Urothelium cell line (cell line): ENCODE measurements at places on chromosomes 1 and 21.

GRCh38 chr1:33727310-33727709 is 136.6 kb upstream of the HMGB4 start:
- DNase-seq, result no peak

DNA sequence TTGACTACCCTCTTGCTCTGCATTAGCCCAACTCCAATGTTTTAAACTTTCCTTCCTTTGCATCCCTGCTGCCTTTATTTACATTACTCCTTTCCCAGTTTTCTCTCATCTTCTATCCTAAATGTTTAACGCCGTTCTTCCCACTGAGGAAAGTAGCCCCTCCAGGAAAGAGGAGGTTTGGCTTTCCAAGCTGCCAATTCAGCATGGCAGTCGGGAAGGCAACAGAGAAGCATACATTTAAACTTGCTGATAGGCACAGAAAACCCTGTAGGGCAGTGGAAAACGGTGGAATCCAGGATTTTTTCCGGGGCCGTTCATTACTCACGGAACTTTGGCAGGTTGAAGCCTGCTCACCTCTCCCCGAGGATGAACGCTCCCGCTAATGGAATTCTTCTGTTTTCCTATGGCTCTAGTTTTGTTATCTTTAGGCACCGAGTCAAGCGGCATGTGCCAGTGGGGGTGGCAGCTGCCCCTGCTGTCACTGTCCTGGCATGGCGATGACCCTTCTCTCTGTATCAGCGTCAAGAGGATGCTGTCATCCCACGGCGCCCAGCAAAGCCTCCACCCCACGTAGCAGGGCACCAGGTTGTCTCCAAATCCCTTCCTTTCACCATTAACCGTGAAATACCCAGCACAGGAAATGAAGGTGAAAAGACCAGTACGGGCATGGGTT is 48.3 kb downstream of the ZBTB18 start:
- DNase-seq, result no peak

DNA sequence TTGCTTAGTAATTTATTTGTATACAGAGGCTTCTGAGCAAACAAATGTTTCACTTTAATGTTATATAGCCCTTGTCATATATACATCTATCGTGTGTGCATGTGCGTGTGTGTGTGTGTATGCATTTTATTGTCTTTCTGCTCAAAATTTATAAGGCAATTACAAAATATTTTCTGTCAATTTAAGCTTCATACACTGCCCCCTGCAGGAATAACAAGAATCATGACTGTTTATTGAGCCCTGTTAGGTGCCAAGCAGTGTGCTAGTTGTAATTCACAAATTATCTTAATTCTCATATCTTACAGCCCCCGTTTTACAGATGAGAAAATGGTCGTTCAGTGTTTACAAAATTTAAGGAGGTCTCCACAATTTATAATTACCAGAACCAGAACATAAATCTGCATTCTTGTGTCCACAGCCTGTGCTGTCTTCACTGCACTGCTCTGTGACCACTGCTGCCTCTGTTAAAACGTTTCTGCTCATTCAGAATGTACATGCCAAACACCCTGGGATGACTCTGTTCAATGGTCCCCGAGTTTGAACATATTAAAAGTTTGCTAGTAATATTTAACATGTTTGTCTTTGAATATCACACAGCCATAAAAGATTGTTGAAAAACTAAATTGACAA is 181.3 kb downstream of the ATP6V1G3 start:
- no peak for DNase-seq

DNA sequence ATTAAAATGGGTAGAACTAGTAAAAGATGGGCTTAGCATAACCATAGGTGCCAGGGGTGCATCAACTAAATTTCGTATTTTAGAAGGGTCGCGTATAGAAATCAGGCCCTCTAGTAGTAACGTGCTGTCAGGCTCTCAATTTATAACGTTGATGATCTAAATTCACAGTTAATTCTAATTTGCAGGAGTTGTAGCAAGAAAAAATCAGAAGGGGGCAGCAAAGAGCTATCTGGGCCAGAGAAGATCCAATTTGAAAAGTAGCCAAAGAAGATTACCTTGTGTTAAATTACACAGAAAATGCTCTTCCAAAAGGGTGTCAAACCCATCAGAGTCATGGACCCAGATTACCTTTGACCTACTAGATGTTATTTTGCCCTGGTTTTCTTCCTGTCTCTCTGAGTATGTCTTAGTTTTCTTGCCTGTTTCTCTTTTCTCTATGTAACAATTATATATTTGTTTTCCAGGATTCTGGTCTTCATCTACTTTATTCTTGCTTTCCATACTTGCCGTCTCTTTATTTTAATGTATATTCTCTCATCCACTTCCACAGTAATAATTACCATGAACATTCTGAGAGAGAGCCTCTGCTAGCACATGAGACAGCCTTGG is 1030.9 kb downstream of the AMY1C start:
- DNase-seq, result peak; percentile 27

DNA sequence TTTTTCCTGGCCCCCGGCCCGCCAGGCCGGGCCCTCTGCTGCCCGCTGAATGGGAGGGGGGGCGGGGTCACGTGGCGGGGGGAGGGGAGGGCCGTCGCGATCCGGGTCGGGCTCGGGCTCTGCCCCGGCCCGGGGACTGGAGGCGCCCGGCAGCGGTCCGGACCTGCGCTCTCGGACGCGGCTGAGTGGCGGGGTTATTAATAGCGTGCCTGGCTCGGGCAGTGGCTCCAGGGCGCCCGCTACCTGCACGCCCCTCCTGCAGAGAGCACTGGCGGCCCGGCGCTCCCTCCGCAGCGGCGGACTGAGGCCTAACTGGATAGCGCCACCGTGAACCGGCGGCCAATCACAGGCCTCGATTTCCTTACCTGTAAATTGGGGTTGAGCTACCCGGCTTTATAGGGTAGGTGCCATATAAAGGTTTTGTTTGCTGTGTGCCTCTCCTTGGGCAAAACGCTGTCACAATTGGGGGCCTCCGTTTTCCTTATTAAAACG is 28.1 kb downstream of the AHDC1 start:
- peak; percentile 83 for DNase-seq

DNA sequence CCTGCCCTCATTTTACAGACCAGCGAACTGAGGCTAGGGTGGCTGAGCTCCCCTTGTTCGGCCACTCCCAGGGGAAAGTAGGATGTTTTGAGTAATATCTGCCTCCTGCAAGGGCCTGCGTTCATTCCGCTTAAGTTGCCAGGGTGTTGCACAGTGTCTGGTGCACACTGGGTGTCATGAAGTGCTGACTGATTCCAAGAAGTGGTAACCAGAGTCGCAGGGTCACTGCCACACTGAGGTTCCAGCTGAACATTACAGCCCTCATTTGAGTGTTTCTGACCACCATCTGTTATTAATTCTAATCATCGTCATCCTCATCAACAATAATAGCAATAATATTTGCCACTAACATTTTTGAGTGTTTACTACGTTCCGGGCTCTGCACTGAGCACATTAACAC is 250.6 kb downstream of the KAZN start:
- no peak for DNase-seq

DNA sequence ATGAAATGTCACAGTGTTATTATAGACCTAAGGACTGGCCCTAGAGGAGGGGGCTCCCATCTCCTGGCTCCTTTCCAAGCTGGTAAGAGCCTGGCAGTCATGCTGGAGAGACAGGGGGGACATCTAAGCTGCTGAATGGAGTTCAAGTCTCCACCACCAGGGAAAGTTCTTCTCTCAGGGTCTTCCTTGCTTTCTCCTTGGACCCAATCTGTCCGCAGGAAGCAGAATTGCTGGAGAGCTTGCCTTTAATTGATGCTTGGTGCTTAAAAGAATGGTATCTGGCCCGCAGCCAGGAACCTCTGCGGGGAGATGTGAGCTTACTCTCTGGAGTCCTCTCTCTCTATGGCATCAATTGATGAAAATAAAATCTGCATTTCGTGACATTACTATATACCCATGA is 25.1 kb downstream of the IRF2BP2 start:
- no peak for DNase-seq

- DNase-seq, result peak; percentile 89
Observed at GRCh38 chr21:45363921-45364467, 41.0 kb upstream of the COL18A1 start.

DNA sequence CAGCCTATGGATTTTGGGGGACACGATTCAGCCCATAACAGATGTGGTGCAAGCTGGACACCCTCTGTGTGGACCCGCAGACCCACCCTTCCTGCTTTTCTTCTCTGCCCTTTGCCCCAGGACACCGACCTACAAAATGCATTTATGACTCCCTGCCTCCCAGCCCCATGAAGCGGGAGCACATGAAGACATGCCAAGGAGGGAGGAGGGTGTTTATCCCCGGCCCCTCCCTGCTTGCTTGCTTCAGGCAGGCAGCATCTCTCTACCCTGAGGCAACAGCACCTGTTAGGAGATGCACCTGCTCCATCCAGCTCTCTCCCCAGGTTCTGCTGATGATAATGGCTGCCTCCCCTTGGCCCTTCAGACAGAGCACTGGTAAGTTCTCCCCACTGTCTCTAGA is 187.5 kb downstream of the PSMG1 start:
- no peak for DNase-seq

GRCh38 chr1:100708476-100709062 is 11.0 kb upstream of the VCAM1 start:
- no peak for DNase-seq

GRCh38 chr1:34686531-34686930 is 68.3 kb upstream of the GJB5 start:
- no peak for DNase-seq

DNA sequence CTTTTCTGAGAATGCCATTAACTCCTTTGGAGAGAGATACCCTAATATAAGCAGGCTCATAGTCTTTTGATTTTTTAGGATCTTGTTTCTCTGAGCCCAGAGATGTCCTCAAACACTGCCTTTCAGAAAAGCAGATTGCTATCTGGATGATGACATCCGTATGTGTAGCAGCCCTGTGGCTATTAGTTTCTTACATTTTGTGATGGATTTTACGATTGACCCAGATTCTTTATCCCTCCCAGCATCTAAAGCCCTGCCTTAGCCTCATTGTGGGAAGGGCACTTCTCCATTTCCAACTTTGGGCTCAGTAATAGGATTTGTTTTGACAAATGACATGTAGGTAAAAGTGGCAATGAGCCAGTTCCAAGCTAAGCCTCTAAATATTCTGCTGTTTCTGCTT is 300.3 kb downstream of the TTLL7 start:
- no peak for DNase-seq

GRCh38 chr1:213983493-213984386 is 4.0 kb upstream of the PROX1 start:
- no peak for DNase-seq

DNA sequence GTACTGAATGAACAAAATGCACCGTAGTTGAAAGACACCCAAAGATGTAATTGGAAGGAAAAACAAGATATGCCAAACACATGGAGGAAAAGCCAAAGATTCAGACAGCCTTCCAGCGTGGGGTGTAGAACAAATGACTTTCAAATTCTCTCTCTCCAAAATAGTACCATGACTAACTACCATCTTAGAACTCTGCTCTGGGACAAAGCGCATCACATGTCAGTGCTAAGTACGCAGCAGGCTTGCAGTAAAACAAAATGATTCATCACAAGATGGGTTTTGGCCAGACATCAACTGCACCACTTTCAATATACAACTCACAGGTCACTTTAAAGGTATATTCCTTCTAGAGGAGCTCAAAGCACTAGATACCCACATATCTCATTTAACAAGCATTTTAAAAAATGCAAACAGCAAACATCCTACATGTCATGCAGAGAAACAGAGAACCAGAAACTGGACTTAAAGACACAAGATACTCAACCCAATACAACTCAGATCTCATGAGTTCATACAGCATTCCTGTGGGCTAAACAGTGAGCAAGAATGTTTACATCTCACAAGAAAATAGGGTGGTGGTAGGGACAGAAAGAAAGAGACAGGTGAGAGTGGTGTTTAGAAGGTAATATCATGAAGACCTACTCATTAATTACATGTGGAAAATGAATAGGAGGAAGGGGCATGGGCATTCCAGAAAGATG is 75.7 kb downstream of the BCAR3 start:
- peak; percentile 78 for DNase-seq

- DNase-seq, result no peak
Observed at GRCh38 chr21:17709266-17709611, 96.5 kb upstream of the BTG3 start.
